ENCODE measurements at places on chromosomes 3 and 15. TPM values are rescaled to one million over a fixed set of nuclear protein-coding genes. Genes with fewer than 3 reads are reported as not detected.

AMT gene
- total RNA-seq: 3.9 TPM

HRG gene
- not detected for total RNA-seq

TPRG1 gene
- 3.4 TPM for total RNA-seq

SV2B gene
- total RNA-seq: 51.8 TPM

MME gene
- 1.8 TPM for total RNA-seq

DNA sequence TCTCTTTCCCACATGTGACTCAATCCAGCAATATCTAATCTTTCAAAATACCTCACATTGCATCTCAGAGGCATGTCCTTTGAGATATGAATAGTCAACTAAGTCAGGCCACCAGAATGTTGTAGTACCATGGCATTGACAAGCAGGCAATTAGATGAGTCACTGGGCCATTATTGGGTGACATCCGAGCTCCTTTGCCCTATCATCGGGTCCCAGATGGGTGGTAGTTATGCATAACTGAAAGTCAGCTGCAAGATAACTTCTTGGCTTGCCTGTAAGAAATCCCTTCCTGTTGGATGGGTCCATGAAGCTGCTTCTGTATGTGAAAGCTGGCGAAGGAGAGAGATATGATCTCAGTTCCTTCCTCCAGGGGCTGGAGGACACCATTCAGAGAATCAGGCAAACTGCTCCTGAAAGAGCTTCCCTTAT is 32.8 kb downstream of the ARRDC4 start:
- no peak for DNase-seq

DNA sequence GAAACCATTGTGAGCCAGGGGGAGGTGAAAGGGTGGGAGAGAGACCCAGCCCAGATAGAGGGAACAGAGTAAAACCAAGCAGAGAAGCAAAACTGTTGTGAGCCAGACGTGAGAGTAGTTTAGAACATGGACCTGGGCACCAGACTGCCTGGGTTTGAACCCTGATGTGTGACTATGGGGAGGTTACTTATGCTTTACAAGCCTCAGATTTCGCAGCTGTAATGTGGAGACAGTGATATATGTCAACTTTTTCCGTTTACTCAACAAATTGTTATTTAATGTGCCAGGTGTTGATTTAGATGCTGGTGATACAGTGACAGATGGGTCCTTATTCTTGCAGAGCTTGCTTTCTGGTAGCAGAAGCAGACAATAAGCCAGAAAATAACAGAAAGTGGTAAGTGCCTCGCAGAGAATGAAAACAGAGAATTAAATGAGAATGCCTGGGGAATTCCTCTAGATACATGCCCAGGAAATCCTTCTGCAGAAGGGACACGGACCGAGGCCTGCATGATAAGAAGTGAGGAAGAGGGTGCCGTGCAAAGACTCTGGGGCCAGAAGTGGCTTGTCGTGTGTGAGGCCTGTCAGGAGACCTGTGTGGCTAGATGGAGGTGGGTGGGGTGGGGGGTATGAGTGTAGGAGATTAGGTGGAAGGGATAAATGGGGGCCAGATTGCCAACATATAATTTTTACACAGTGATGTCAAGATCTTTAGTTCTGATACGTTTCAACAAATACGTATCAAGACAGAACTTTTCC is 15.0 kb downstream of the KAT2B start:
- DNase-seq: peak; percentile 38

DNA sequence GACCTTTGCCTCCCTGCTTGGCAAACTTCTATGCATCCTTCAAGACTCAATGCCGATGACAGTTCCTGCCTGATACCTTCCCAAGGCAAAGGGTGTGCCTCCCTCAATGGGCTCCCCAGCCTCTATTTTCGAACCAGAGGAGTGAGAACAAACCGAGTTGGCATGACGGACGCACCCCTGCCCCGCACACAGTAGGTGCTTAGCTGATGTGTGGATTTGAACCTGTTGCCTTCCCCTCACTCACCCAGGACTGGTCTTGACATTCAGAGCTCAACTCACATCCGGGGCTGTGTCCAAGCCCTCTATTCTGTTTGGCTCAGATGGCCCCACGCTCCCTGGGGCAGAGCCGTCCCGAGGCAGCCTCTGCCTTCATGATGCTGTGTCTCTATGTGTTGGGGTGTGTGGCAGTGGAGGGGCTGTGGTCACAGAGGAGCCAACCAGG is 52.2 kb upstream of the SLC6A11 start:
- no peak for DNase-seq

DNA sequence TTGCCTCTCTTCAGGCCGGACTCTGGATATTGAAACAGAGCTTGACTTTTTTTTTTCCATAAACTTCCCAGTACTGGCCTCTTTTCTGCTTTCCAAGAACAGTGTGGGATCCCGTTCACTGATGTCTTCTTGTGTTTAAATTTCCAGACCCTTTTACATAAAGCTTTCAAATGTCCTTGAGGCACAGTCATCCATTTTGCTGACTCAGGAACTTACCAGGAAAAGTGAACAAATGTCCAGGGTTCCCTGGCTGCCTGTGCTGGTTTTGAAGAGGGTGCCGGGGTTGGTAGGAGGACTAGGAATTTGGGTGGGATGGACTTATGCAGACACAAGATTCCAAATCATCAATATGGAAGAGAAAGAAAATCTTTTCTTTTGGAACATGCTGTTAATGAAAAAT is 68.1 kb downstream of the CHDH start:
- no peak for DNase-seq

- DNase-seq: no peak
These were observed 3.5 kb downstream of the HDC start for GRCh38 chr15:50261981-50262380.

GRCh38 chr3:112047264-112047663 is 12.7 kb downstream of the TMPRSS7 start:
- DNase-seq: no peak

DNA sequence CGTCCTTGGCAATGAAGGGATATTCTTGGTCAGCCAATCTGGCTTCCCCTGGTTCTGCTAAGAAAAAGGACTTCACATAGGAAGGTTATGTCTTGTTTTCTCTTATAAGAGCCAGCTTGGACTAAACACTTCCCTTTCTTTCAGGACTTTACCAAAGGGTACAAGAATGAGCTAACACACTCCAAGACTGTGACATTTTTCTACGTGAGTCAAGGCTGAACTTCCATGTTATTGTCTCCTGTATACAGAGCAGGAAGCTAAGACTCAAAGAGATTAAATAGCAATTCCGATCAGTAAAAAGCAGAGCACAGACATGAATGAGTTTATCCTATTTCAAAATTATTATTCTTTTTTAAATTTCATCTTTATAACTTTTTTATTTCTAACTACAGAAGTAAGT is 63.3 kb upstream of the STT3B start:
- no peak for DNase-seq

DNA sequence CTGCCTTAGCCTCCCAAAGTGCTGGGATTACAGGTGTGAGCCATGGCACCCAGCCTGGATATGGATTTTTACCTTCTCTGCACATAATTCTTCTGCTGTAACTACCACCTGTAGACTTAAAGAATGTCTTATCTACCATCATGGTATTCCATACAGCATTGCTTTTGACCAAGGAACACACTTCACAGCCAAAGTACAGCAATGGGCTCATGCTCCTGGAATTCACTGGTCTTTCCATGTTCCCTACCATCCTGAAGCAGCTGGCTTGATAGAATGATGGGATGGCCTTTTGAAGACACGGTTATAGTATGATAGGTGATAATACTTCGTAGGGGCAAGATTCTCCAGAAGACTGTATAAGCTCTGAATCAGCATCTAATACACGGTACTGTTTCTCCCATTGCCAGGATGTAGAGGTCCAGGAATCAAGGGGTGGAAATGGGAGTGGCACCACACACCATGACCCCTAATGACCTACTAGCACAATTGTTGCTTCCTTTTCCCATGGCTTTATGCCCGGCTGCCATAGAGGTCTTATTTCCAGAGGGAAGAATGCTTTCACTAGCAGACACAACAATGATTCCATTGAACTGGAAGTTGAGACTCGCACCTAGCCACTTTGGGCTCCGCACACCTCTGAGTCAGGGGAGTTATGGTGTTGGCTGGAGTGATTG is 60.9 kb upstream of the CDV3 start:
- DNase-seq: no peak

- no peak for DNase-seq
These were observed 385.8 kb downstream of the TBC1D5 start for GRCh38 chr3:17356585-17356984.

- DNase-seq: peak; percentile 30
These were observed 70.1 kb upstream of the GUCA1C start for GRCh38 chr3:109023656-109024254.

- no peak for DNase-seq
These were observed 15.2 kb upstream of the ANPEP start for GRCh38 chr15:89829616-89830440.

Data from cerebellum (tissue), 4 donors.